ENCODE measurements at places on chromosomes 7 and 10. TPM values are rescaled to one million over a fixed set of nuclear protein-coding genes. Genes with fewer than 3 reads are reported as not detected.

Gene C10orf143
- total RNA-seq = 2.1 TPM

Gene SEMA3C
- total RNA-seq = 139 TPM

Gene ADAM22
- 18.6 TPM for total RNA-seq

Gene ANKRD1
- total RNA-seq = 1.3 TPM

Gene CALML5
- not detected for total RNA-seq

Gene OTUD1
- 36.6 TPM for total RNA-seq

Gene AOAH
- total RNA-seq = 11.5 TPM

Gene SPDYE5
- not detected for total RNA-seq

Gene ERVW-1
- total RNA-seq = not detected

Gene TMEM178B
- total RNA-seq = 0.93 TPM

Gene STEAP1B
- 1.5 TPM for total RNA-seq

Gene DUS4L
- 12.4 TPM for total RNA-seq

Gene CPA1
- 1.9 TPM for total RNA-seq

Gene LRRD1
- 0.82 TPM for total RNA-seq

Gene IGFBP3
- 196 TPM for total RNA-seq

Gene ASB15
- 4.4 TPM for total RNA-seq

Gene ATOH7
- total RNA-seq = 1.5 TPM

Gene FOXK1
- total RNA-seq = 39.4 TPM

Gene PON3
- 1.9 TPM for total RNA-seq

Gene FKBP6
- total RNA-seq = not detected

Gene TSPAN13
- 16.8 TPM for total RNA-seq

Gene SORBS1
- 45.0 TPM for total RNA-seq

Gene NCF1
- total RNA-seq = 6.5 TPM

Gene RELN
- 9.8 TPM for total RNA-seq

Gene CFAP43
- total RNA-seq = 12.3 TPM

Gene FAM25C
- total RNA-seq = not detected

Gene ANKRD22
- total RNA-seq = 0.64 TPM

Gene EGR2
- 0.76 TPM for total RNA-seq

Gene IL15RA
- 3.7 TPM for total RNA-seq

All from metanephros (tissue), 2 donors.